Left lung (tissue), 14 donors: ENCODE measurements at places on chromosomes 4 and X.

DNA sequence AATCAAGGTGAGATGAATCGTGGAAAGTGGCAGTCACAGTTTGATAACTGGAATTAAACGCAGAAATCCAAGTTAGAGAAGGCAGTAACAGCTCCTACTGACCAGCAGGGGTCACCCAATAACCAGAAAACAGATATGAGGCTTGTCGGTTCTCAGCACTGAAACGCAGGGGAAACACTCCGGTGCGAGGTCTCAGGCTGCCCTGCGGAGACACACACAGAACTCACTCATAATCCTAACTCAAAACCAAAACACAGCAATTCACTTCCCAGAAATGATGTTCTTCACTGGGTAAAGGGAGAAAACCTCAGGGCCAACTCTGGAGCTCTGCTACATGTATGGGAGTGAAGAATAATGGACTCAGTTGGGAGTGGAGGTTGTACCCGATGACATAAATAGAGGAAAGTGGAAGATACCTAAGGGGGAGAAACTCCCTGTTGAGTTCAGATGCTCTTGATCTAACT lies 384.4 kb downstream of the RAPGEF2 start:
- no peak for DNase-seq

- no peak for DNase-seq
These were observed 29.7 kb downstream of the MANBA start for GRCh38 chr4:102730968-102731533.

DNA sequence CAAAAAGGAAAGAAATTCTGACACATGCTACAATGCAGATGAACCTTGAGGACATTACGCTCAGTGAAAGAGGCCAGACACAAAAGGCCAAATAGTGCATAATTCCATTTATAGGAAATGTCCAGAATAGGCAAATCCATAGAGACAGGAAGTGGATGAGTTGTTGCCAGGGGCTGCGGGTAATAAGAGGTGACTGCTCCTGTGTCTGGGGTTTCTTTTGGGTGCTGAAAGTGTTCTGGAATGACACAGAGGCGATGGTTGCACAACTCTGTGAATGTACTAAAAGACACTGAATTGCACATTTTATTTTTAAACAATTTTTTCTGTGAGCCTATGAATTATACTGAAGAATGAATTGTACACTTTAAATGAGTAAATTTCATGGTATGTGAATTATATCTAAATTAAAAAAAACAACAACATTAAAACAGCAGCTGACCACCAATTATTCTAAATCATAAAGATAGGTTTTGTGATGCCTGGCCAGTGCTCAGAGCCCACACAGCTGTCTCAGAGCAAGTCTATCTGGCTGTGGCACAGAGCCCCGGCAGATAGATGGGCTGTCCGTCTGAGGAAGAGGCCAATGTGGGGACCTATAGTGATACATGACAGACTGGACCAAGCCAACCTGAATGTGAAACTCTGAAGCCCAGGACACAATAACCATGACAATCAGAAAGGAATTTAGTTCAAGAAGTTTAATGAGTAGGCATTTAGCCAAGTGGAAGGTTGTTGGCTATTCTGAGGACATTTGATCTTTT lies 23.5 kb upstream of the IRAK1 start:
- DNase-seq = no peak

DNA sequence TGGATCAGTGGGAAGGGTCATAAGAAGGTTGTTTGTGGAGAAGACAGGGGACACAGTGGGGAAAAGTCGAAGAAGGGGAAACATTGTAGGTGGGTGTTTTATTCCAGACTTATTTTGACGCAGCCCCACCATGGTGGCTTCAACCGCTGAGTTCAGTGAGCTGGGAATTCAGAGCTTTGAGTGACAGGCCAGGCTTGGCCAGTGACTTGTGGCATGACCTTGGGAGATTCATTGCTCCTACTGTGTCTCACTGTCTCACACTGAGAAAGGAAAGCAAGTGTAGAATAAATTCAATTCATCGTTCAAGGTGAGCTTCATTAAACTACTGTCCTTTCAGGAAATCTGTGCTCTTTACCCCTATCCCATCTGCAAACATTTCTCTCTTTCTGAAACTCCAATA lies 47.4 kb upstream of the SOD3 start:
- no peak for DNase-seq

- no peak for DNase-seq
These were observed 32.5 kb downstream of the LANCL3 start for GRCh38 chrX:37603938-37604409.

DNA sequence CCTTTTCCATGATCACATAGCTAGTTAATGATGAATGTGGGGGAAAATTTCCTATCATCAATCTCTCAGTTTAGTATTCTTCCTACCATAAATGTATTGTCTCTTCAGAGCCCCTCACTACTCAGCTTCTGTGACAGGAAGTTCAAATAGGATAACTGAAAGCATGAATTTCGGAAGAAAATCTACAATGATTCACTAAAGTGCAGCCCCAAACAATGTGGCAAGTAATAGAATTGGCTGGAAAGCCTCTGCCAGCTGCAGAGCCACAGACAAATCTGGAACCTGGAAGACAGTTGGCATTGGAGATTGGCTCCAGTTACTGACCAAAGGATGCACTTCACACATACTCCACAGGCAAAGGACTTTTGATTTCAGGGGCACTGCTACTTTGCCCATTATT lies 35.2 kb downstream of the EGF start:
- no peak for DNase-seq
